Activated B cell treated with CpG ODN at 0.5 μM for 24 hours (primary cell): ENCODE measurements at places on chromosomes 6 and 20. TPM values are rescaled to one million over a fixed set of nuclear protein-coding genes. Genes with fewer than 3 reads are reported as not detected.

ID1 gene
- total RNA-seq: 0.20 and 0.60 TPM in 2 replicates

LAMA4 gene
- total RNA-seq: not detected in 2 replicates

CLDN20 gene
- not detected in 2 replicates for total RNA-seq

MOXD1 gene
- total RNA-seq: 3.2 and 3.7 TPM in 2 replicates

KCNB1 gene
- total RNA-seq: 0.10 TPM in 1 of 2 replicates, not detected in the other
